CD4-positive, alpha-beta T cell treated with Interleukin-4 for 4 hours (primary cell): ENCODE measurements at places on chromosomes 12 and 14.

GRCh38 chr12:97482143-97482693 lies 19.6 kb downstream of the RMST start:
- no peak for DNase-seq

DNA sequence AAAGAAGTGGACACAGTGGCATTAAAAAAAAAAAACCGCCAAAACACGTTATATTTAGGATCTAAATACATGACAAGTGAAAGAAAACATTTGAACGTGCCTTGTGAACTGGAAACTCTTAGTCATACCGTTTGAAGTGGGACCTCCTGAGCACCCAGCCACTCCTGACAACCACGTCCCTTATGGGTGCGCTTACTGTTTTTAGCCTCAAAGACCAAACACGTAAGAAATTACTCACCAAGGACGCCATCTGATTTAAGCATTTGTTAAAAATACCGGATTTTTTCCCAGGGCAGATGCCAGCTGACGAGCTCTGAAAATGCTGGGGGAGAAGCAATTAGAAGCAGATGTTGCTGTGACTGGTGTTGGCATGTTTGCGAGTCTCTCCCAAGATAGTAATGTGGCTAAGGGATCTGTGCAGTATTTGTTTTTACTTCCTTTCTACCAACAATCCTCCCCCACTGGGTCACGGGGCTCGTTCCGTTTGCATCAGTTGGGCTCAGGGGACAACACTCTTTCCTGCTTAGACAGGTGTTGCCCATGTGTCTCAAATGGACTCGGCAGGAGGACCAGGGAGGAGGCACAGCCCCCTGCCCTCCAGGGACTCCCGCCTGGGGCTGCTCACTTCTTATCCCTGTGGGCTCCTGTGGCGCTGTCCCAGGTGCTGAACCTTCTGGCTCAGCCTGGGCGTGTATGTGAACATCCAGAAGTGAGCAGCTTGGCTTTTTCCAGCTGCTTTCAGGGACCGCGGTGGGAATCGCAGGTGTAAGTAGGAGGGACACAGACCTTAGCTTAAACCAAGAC lies 101.0 kb downstream of the BEGAIN start:
- DNase-seq, result peak; percentile 20

- DNase-seq, result no peak
Observed at GRCh38 chr14:77988970-77989369, 181.2 kb upstream of the NRXN3 start.

DNA sequence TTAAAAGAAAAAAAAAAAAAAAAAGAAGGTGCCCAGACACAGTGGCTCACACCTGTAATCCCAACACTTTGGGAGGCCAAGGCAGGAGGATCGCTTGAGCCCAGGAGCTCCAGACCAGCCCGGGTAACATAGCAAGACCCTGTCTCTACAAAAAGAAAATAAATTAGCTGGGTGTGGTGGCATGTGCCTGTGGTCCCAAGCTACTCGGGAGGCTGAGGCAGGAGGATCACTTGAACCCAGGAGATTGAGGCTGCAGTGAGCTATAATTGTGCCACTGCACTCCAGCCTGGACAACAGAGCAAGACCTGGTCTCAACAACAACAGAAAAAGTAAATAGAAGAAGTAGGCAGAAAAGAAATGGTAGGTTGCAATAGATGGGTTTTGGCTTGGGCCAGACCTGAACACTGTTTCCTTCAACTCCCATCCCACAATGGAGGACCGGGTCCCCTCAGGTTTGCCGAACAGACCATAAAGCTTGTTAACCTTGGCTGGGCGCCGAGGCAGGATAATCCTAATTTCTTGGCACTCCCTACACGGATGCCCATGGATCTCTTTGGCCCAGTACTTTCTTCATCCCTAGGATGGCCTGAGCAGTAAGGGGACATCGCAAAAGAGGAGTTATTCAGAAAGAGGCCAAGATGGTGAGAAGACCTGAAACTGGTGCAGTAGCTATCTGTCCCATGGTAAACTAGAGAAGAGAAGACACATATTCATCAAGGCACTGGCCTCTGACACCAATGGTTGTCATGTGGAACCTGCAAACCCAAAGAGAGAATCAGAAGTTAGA lies 165.5 kb upstream of the CCND2 start:
- no peak for DNase-seq

DNA sequence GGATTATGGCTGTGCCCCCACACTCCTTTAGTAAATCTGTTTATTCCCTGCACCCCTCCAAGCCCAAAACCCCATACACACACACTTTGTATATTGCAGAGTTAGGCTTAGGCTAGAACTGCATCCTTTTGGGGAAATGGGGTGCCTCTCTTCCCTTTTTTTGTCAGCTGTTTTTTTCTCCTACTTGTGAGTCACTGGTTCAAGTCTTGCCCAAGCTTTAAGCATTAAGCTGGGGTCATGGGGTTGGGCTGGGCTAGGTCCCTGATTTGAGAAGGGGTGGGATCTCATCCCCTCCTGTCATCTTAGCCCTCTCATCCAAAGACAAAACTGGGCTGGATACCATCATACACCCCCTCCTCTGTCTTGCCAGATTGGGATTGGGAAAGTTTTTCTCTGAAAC lies 1.6 kb downstream of the LRP1 start:
- DNase-seq, result no peak

GRCh38 chr14:61271552-61271951 lies 9.6 kb downstream of the TMEM30B start:
- DNase-seq, result no peak

GRCh38 chr12:89829434-89829975 lies 120.9 kb upstream of the ATP2B1 start:
- no peak for DNase-seq

DNA sequence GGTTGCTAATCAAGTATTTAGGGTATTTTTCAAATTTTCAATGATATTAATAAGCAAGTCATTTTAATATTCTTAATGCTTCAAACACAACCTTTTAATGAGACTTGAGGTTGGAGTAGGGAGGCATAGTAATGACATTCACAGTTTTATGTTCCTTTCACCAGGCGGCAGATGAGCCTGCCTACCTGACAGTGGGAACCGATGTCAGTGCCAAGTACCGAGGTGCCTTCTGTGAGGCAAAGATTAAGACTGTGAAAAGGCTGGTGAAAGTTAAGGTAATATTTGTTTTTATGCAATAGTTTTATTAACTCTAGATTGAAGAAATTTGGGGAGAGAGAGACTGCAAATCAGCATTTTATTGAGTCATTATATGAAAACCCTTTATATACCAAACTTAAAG lies 3.1 kb downstream of the ARID4A start:
- no peak for DNase-seq

DNA sequence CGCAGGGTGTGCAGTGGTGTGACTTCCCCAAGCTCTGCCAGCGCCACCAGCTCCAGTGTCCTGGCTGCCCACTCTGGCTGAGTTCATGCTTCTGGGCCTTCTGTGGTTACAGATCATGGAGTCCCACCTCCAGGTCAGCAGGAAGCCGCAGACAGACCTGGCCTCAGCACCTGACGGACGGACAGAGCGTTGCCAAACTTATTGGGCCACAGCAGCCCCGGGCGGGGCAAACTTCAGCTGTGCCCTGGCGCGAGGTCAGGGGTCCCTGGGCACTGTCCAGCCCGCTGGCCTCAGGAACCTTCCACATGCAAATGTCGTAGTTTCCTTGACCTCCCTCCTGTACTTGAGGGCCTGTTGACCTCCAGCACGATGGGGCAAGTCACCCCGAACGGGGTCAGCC lies 11.2 kb downstream of the GPR132 start:
- DNase-seq, result no peak

GRCh38 chr12:42422785-42423184 lies 96.8 kb downstream of the PPHLN1 start:
- DNase-seq, result no peak

DNA sequence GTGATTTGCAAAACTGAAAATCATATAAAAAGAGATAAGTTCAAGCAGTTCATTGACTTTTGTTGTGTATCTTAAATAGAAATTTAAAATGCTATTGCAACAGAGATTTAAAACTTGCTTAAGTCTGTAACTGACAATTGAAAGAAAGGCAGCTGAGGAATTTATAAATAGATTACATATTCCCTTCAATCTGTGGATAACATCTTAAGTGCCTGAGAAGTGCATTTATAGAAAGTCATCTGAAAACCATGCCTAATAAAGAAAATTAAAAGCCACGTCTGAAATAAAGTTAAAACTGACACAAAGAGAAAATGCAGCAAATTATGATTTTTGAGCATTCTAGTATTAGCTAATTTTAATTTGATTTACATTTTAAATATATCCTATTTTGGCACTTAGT lies 479.8 kb downstream of the MDGA2 start:
- DNase-seq, result no peak

GRCh38 chr14:69151458-69152180 lies 1.3 kb downstream of the DCAF5 start:
- peak; percentile 77 for DNase-seq

DNA sequence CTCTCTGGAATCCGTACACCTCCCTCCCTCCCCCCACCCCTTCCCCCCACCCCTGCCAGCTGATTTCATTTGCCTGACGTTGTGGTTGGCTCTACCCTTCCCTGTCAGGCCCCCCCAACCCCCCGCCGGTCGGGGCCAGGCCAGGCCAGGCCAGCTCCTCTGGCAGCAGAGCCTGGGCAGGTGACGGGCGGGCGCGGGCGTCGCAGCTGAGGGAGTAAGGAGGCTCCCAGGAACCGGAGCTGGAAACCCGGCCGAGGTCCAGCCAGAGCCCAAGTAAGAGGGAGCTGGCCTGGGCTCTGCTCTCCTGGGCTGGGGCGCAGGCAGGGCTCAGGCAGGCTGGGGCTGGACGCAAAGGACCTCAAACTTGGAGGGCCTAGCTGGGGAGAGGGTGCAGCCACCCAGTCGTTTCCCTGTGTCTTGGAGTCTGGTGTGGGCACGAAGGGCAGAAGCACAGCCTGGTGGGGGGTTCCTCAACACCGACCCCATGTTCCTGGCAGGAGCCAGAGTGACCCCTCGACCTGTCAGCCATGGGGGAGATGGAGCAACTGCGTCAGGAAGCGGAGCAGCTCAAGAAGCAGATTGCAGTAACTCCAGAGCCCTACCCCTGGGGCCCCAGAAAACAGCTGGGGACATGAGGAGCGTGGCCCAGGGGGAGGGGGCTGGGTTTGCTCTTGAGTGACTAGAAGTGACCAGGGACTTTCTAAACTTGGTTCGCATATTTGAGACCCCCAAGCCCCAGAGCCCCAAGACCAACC lies at the start of gene GNB3:
Gene GNB3, plus strand, starts transcription at position 165 of the 755 bp plus-strand sequence. Its CDS starts 363 bp downstream, at position 528.
- DNase-seq, result no peak

GRCh38 chr12:57213058-57213715 lies 3.4 kb upstream of the NXPH4 start:
- DNase-seq, result peak; percentile 77

- no peak for DNase-seq
Observed at GRCh38 chr14:77543637-77544334, 45.2 kb upstream of the ISM2 start.

GRCh38 chr12:50988051-50988450 lies 35.7 kb downstream of the HIGD1C start:
- DNase-seq, result no peak

DNA sequence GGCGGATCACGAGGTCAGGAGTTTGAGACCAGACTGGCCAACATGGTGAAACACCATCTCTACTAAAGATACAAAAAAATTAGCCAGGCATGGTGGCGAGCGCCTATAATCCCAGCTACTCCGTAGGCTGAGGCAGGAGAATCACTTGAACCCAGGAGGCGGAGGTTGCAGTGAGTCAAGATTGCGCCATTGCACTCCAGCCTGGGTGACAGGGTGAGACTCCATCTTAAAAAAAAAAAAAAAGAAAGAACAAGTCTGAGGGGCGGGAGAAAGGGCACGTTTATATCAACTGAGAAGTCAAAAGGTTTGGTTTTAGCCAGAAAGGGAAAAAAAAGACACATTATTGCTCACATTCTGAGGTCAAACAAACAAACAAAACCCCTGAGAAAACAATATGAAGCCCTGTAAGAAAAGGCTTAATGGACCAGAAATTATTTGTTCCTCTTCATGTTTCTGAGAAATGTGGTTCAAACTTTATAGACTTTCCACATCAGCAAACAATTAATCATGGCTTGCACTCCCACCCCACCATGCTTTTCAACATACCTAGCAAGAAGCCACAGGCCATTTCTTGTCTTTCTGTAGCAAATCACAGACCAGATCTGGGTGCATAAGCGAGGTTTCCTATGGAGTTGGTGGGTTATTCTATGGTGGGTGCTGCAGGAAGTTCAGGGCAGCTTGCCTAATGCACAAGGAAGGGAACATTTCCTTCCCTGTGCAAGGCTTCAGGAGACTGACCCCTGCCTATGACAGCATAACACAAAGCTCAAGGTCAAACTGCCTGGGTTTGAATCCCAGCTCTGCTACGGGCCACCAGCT lies 80.1 kb downstream of the SSPN start:
- DNase-seq, result no peak

DNA sequence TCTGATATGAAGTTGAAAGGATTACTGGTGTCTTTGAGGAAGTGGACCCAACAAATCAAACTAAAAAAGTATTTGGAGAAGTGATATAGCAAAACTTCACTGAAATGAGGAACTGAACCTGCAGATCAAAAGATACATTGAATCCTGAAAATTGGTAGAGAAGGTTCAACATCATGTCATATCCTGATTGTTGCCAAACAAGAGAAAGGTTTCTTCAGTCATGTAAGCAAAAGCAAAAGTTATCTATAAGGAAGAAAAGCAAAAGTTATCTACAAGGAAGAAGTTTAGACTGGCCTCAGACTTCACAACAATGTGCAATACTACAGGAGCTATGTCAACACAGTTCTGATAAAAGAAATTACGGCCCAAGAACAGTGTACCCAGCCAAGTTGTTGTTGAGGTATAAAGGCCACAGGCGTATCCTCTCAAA lies 142.7 kb downstream of the RAD51B start:
- peak; percentile 2 for DNase-seq

DNA sequence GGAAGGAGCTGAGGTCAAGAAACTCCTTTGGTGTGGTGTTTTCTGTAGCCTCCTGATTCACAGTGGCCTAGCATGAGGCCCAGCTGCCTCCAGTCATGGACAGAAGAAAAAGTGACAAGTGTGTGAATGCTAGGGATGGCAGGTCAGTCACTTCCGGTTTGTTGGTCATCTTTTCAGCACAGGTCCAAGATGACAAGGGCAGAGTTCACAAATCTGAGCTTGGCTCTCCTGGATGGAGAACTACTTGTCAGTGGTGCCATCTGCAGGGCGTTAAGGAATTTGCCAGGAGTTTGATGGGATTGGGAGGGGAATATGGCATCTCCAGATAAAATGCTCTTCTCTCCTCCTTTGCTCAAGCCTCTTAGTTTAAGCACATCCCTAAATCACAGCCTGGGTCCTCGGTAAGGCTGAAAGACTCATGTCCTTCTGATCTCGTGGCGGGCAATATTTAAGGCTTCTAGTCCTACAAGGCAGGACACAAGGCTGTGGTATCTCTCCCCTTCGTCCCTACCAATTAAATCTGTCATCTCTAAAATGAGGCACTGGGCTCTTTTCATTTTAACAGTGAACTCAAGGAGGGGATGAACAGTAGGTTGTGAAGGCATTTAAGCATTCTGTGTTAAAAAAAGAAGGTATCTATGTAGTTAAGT lies 10.0 kb downstream of the TUBA1B start:
- no peak for DNase-seq

DNA sequence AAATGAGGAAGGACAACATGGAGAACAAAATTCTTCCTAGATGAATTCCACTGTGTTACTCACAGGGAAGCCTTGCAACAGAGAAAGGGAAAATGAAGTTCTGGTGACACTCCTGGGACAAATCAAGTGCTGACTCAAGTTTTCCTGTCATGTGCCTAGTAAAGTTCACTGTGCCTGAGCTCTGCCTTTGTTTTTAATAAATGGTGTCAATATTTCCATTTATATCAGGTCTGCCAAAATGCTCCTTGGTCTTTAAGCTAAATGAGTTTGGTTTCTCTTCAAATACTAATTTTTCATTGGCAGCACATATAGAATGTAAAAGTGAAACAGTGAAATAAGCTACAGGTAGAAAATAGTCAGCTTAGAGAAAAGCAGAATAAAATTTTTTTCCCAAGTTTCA lies 33.0 kb downstream of the HIGD1C start:
- no peak for DNase-seq
